Psoas muscle (tissue), 8 donors: ENCODE measurements at places on chromosomes 5 and 9. TPM values are rescaled to one million over a fixed set of nuclear protein-coding genes. Genes with fewer than 3 reads are reported as not detected.

DNA sequence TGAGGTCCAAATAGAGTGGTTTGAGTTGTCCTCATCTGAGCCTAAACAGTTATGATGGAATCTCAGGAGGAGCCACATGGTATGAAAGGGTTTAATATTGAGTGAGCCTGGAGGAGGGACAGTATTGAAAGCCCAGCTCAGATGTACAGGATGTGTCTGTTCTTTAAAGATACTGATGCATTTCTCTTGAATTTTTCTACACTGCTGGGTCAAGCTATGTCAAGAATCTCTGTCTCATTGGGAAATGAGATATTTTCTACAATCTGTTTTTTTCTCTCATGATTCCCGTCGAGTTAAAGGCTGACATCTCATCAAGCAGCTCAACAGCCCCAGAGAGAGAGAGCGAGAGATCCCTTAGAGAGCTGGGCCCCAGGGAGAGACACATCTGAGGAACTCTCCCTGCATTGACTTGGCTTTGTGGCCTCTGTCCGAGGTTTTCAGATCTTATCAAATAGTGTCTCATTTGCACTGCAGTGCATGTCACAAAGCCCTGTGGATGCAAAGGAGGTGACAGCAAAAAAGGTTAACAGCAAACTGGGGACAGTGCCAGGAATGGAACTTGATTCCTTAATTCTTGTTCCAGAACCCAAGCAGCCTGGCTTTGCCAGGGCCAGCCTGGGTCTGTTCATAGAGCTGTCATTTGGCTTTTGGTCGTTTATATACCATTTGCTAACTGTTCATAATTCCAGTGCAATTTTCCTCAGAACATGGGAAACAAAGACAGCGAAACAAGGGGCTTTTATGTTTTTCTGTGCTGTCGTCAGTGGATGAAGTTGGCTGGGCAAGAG, 19.0 kb upstream of the ACTBL2 start:
- no peak for DNase-seq

GRCh38 chr5:137833463-137833862, 34.2 kb upstream of the MYOT start:
- no peak for DNase-seq

GRCh38 chr5:142000173-142000572, 12.7 kb downstream of the GNPDA1 start:
- no peak for DNase-seq

DNA sequence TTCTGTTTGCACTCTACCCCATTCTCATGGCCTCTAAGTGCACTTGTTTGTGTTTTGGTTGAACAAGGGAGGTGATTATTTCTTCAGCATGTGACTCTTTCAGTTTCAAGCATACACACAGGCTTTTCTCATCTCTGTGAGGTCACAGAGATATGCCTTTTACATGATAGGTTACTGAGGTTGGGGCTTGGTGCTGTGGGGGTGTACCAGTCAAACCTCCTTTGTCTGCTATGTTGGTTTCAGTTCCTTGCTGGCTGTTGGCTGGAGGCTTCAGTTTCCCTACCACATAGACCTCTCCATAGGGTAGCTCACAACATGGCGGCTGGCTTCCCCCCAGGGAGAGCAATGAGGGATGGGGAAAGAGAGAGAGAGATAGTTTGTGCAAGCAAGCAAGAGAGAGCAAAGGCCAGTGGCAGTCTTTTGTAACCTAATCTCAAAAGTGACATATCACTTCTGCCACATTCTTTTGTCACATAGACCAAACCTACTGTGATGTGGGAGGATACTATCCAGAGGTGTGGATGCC, 96.7 kb upstream of the SEMA6A start:
- DNase-seq, result no peak

The SLC28A3 gene
- not detected for polyA plus RNA-seq
